ENCODE measurements at places on chromosomes 7 and 10.

GRCh38 chr7:40714363-40715052 lies 579.7 kb downstream of the SUGCT start:
- no peak for DNase-seq

GRCh38 chr10:35516102-35516670 lies 89.0 kb upstream of the GJD4 start:
- DNase-seq, result no peak

DNA sequence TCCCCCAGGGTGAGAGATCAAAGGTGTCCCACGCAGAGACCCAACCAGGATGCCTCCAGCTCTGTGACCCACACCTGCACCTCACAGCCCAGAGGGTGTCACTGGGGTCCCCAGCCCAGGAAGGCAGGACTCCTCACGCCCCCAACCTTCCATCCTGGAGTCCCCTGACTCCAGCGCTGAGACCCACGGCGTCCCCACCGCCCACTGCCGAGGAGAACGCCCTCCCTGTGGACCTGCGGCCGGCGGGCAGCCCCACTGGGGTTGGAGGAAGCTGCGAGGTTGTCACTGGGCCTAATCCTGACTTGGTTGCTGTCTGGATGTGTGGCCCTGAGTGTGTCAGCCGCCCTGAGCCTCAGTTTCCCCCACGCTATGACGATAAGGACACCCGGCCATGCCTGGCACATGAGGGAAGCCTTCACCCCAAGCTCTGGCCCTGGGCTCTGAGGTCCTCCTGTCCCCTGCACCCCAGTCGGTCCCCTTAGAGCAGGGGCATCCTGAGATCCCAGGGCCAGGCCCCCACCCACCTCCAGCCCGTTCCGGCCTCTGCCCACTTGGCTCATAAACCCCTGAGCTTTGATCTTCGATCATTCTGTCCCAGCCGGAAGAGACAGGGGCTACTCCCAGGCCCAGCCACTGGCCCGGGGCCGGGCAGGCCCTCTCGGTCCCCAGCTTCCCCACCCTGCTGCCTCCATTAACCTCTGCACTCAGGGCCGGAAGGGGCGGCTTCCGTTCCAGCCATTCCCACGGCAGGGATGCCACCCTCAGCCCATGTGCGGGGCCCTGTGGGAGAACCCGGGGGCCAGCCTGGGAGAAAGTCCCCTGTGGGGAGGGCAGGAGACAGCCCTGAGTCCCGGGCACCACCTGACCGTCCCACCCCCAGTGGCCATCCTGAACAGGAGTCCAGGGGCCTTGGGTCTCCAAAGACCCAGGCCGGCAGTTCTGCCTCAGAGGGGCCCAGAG lies 113.2 kb downstream of the MICALL2 start:
- DNase-seq, result no peak

DNA sequence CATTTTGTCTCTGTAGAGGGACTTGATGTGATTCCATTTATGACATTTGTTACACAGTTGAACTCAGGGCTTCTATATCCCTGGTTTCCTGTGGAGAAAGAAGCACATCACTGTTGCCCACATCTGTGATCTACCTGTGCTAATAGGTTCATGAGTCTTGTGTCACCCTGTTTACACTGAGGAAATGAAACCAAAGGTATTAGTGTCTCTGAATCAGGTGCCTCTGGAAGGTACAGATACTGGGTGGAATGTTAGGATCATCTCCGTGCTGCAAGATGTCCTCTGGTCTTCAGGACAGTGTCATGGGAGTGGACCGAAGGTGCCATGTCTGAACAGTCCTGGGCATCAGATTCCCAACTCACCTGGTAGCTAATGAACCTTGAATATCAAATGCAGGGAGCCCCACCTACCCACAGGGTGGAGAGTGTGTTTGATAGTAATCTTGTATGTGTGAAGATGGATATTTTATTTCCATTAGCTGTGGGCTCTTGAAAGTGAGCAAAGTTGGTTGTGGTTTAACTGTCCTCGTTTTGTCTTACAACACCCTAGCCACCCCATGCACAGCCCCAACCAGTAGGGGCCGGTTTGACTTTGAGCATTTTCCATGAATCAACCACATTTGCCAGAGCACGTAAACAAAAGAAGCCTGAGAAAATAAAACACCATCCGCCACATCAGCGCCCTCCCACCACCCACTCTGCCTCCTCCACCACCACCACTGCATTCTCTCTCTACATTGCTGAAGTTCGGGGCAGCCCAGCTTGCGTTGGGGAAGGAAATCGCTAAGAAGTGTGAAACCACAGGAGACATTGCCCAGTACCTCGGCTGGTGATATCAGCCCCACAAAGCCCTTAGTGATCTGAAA lies 40.7 kb downstream of the TARP start:
- DNase-seq, result no peak

- no peak for DNase-seq
These were observed 225.8 kb upstream of the PHYHIPL start for GRCh38 chr10:58950618-58951017.

DNA sequence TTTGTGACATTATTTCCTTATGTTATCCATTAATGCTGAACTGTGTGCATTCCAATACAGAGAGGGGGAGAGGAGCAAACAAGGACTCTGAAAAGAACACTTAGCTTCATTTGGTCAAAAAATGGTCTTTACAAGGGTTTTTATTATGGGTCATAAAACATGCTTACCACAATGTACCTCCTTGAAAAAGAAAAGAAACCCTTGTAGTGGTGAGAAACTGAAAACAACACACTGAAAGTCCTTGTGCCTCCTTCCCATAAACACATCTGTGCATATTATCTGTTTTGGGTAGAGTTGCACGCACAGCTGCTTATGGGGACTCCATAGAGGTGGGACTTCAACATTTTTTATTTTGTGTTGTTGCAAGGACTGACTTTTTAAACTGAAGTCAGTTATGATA lies 98.7 kb downstream of the CDK6 start:
- no peak for DNase-seq

GRCh38 chr7:138478499-138478908 lies 18.4 kb downstream of the TRIM24 start:
- DNase-seq, result no peak

GRCh38 chr7:7757576-7757975 lies 39.2 kb upstream of the RPA3 start:
- DNase-seq, result no peak

GRCh38 chr7:146216396-146217041 lies 99.9 kb downstream of the CNTNAP2 start:
- no peak for DNase-seq

- no peak for DNase-seq
These were observed 849.9 kb upstream of the GHITM start for GRCh38 chr10:83289373-83289772.

GRCh38 chr7:74253331-74253730 lies 868 bp downstream of the RFC2 start:
- no peak for DNase-seq

GRCh38 chr10:82621680-82622079 lies 746.7 kb downstream of the NRG3 start:
- DNase-seq, result no peak

GRCh38 chr10:80075781-80076180 lies 2.7 kb upstream of the TMEM254 start:
- no peak for DNase-seq

DNA sequence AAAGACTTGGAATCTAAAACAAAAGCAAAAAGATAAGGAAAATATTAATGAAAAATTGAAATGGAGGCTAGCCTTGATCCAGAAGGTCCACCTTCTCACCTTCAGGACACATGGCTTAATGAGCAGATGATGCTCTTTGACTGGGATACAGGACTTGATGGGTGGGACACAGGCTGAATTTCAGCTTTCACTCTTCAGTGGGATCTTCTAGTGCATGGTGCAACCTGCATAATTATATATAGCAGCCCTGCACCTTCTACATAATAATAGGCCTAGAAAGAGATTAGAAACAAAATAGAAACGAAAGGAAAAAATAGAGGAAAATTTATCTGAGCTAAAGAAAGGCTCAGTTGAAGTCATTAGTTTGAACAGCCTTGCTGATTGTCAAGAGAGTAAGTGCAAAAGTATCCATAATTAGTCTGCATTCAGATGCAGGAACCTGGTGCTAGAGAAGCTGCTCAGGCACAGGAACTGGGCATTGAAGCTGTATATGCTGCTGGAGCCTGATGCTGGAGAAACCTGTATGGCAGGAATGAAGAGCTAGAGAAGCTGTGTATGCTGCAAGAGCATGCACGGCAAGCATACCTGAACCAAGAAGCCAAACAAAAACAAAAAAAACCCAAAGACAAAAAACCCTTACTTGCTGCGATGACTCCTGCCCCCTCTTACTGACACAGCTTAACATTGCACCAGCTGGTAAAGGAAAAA lies 19.4 kb downstream of the MKLN1 start:
- DNase-seq, result no peak

DNA sequence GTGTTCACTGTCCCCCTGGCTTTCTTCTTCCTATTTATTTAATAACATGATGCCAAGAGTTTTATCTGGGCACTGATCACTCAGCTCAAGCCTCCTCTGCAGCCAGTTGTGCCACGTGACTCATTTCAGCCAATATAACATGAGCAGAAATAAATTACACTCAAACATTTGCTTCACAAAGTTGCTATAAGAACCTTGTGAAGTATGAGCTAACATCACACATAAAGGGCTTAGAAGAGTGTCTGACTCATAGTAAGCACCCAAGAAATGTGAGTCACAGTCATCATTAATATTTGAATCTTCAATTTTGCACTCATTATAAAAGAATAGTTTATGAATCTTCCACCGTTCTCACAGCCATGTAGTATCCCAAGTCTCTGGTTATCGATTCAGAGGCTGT lies 414.6 kb upstream of the NPVF start:
- DNase-seq, result peak; percentile 8

DNA sequence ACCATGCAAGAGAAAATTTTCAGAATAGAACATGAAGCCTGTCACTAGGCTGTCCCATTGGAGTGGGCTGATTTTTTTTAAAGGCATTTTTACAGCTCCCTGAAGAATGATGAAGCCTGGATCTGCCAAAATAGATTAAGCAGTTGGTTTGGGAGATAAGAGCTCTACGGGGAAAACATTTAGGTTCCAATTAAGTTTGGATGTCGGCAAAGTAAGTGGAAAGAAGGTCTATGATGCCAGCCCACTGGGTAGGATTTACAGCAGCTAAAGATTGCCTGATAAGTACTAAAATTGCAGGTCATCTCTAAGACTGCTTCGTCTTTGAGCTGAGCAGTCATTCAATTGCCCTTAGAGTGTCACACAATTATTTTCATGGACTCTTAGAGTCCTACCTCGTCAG lies 939.2 kb upstream of the CELF2 start:
- DNase-seq, result no peak

- DNase-seq, result no peak
These were observed 144.5 kb upstream of the BMPER start for GRCh38 chr7:33760834-33761233.

- no peak for DNase-seq
These were observed 53.5 kb downstream of the ZNF467 start for GRCh38 chr7:149719912-149720335.

DNA sequence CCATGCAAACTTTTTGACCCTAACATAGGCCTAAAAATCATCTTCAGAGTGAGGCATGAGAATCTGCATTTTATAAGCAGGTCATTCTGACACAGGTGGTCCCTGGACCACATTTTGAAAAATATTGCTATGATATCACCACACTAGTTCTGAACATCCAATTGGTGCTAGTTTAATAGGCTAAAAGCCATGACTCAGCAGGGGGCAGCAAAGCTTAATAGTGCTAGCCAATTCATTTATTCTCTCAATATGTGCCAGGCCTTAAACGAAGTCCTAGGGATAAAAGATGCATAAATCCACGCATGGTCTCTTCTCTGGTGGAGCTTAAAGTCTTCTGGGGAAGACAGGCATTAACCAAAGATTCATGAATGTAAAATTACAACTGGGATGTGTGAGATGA lies 10.2 kb upstream of the SLC25A28 start:
- peak; percentile 13 for DNase-seq
